ENCODE measurements at places on chromosomes 7 and 10.

GRCh38 chr10:95813054-95813685 lies 57.2 kb downstream of the ENTPD1 start:
- DNase-seq, result no peak

GRCh38 chr10:131892806-131893675 lies 7.8 kb upstream of the PPP2R2D start:
- no peak for DNase-seq

DNA sequence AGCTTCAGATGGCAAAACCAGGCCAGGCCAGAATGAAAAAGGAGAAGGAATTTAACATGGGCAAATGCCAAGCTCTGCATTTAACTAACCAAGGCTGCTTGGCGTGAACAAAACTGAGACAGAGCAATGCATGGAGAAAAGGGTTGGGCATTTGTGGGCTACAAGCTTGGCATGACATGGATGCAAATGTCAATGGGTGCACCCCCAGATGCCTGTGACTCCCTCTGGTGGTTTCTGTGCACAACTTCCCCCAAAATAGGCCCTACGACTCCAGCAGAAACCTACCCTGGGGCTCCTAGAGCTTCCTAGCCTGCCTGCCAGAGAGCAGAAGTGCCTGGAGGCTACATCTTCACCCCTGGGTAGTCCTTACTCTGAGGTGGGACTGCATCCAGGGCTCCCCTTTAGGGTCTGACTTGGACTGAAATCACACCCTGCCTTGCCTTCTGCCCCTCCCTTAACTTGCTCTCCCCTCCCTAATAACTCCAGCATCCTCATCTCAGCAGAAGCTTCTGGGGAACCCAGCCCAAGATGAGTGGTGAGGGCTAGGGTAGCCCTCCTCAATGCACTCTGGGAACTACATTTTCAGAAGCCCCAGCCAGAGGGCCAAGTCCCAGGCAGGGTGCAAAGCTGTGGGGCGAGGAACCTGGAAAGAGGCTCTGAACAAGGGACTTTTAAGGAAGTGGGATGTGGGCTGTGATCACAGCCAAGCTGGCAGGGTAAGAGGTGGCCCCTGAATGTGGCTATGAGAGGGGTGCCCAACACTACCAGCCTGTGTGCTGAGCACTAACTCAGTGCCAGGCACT lies 11.3 kb downstream of the GPRIN2 start:
- peak; percentile 10 for DNase-seq

GRCh38 chr10:132206377-132206745 lies 19.6 kb downstream of the DPYSL4 start:
- DNase-seq, result no peak

GRCh38 chr10:6473901-6474370 lies 106.1 kb downstream of the PRKCQ start:
- DNase-seq, result no peak

- DNase-seq, result no peak
Observed at GRCh38 chr7:41630741-41631140, 72.1 kb downstream of the INHBA start.

- DNase-seq, result no peak
Observed at GRCh38 chr7:125559921-125560320, 630.3 kb upstream of the POT1 start.
